Upper lobe of right lung (tissue), 1 donor: ENCODE measurements at places on chromosomes 6 and 20. TPM values are rescaled to one million over a fixed set of nuclear protein-coding genes. Genes with fewer than 3 reads are reported as not detected.

ZC3H12D gene
- total RNA-seq: 2.1 TPM

C6orf163 gene
- total RNA-seq: 2.1 TPM

DNA sequence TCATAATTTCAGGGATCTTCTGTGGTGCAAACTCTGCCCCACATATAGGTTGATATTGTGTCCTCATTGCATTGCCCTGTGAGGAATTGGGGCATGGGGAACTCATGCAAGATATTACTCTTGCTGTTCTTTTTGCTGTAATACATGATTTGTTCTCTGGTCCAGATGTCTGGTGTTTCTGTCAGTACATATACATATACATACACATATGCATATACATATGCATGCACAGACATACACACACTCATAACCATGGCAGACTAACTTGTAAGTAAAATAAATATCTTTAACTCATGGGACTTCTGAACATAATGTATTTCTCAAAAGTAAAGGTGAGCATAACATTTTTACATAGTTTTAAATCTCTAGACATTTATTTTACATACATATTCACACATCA lies 438.3 kb downstream of the CD109 start:
- H3K4me3 ChIP-seq: no peak overlapping the region

DNA sequence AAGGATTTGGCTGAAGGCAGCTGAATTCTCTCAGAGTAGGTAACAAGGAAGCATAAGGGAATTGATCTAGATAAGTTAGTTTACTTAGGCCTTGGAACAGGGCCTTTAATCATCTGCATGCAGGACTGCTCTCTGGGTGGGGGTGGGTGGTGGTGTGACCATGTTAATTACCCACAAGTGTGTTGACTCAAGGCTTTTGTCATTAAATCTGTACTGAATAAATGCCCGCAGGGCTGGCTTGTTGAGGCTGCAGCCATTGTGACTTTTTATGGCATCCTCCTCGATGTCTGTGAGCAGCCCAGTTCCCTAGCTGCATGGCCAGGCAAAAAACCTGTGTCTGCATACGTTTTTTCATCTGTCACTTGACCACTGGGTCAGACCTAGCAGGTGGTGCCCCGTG lies 63.5 kb upstream of the ASCC3 start:
- no peak overlapping the region for H3K27ac ChIP-seq
- no peaks in the 10 kb centered on the region for H3K27me3 ChIP-seq
- H3K4me3 ChIP-seq: no peak overlapping the region
- no peak for DNase-seq
- no peaks in the 10 kb centered on the region for H3K4me1 ChIP-seq

- no peaks in the 10 kb centered on the region for H3K36me3 ChIP-seq
- no peak for DNase-seq
- no peaks in the 10 kb centered on the region for H3K27me3 ChIP-seq
- H3K27ac ChIP-seq: no peak overlapping the region
- H3K4me1 ChIP-seq: peaks cover 15% of the 10 kb centered on the region
Measured at GRCh38 chr6:52598123-52598823, 21.4 kb upstream of the TRAM2 start.

GRCh38 chr6:72769459-72770125 lies 147.7 kb downstream of the KCNQ5 start:
- no peaks in the 10 kb centered on the region for H3K4me1 ChIP-seq
- no peaks in the 10 kb centered on the region for H3K27me3 ChIP-seq
- DNase-seq: no peak
- H3K27ac ChIP-seq: no peak overlapping the region
- H3K4me3 ChIP-seq: no peak overlapping the region

DNA sequence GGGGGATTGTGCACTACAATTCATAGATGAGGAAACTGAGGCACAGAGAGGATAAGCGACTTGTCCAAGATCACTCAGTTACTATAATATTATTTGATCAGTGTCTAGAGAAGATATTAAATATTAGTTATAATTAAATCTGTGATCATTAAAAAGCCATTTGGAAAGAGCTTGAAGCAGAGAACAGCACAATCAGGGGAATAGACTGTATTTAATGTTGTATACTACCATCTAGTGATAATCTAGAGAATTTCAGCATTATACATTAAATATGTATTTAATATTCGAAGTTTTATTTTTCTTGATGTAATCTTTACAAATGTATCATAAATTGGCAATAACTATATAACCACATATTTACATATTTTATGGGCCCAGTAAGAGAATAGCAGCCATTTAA lies 20.1 kb upstream of the MTCL3 start:
- no peaks in the 10 kb centered on the region for H3K4me1 ChIP-seq
- no peaks in the 10 kb centered on the region for H3K36me3 ChIP-seq
- H3K4me3 ChIP-seq: no peak overlapping the region
- no peak for DNase-seq
- no peaks in the 10 kb centered on the region for H3K27me3 ChIP-seq
